Endothelial cell (in vitro differentiated cells): ENCODE measurements at places on chromosomes 1 and 21.

GRCh38 chr1:48230236-48230635 is 7.7 kb downstream of the SLC5A9 start:
- no peak for DNase-seq

DNA sequence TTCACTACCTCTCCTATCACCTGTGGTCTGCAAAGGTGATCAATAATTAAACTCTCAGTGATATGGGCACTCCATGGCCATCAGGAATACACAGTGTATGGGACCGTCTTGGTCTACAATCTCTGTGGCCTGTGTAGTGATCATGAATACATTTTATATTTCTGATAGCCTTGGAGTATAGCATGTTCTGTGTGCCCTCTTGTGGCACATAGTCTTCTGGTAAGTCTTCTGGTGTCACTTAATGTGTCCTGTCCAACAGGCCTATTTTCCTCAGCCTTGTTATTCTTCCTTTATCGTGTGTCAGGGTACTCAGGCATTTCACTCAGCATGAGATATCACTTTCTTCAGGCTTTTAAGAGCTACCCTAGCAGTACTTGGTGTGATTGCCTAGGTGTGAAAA is 393.6 kb downstream of the AGBL4 start:
- DNase-seq = no peak

DNA sequence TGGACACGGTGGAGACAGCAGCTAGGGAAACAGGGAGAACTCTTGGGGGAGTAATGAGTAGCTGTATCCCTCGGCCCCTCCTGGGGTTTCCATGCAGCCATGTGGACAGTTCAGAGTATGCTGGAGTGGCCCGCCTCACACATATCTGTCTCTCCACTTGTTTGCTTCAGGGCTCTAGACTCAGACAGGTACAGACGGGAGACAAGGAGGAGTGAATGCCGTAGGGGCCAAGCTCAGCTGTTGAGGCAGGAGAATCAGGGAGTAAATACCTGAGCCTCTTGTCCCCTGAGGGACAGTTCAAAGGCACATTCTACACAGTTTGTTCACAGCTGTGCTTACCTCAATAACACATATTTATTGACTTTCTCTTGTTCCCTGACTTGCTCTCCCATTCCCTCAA is 7.7 kb upstream of the PTGFRN start:
- no peak for DNase-seq

GRCh38 chr1:56320464-56321149 is 258.8 kb downstream of the PLPP3 start:
- DNase-seq = no peak

- DNase-seq = no peak
These were observed 24.1 kb upstream of the CYP4A22 start for GRCh38 chr1:47113178-47113577.

DNA sequence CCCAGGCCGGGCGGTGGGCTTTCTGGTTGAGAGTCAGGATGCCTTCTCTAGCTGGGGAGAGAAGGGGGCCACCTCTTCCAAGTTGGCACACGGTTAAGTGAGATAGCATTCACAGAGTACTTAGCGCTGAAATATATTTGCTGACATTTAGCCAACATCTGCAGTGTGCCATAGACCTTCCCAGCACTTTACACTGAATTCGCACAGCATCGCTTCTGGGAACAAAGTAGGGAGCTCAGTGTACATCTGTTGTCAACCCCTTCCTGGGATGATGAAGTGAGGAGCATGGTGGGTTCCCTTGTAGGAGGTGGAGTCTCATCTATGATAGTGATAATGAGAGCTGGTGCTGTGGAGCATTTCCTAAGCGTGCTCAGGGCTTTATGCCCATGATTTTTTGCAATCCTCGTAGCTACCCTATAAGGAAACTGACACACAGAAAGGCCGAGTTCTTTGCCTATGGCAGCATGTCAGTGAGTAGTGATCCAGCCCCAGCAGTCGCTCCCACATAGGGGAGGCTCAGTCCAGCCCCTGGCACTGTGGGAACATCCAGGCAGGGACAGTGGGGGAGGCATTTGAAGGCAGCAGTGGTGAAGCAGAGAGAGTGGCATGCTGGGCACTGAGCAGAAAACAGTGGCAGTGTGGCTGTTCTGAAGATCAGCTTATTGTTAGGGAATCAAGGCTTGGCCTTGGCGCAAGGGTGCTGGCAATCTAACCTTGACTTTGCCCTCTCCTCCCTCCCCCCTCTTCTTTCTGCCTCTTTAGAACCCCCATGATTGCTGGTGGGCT is 176.2 kb downstream of the PGBD5 start:
- DNase-seq = no peak

DNA sequence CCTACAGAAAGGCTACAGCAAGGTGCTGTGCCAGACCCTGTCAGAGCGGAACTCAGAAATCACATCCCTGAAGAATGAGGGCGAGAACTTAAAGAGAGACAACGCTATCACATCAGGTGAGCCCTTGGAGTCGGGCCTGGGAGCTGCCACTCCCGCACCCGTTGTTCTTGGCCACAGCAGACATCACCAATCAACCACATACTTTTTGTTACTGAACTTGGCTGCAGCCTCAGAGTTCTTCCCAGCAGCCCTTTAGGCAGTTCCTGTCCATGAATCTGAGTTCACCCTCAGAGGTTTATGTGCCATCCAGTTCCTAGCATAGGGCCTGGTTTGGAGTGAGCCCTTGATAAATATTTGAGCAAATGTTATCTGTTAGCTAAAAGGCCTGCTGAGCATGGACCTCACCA is 61.6 kb downstream of the FHAD1 start:
- no peak for DNase-seq

GRCh38 chr1:29854700-29855276 is 618.5 kb downstream of the PTPRU start:
- no peak for DNase-seq

DNA sequence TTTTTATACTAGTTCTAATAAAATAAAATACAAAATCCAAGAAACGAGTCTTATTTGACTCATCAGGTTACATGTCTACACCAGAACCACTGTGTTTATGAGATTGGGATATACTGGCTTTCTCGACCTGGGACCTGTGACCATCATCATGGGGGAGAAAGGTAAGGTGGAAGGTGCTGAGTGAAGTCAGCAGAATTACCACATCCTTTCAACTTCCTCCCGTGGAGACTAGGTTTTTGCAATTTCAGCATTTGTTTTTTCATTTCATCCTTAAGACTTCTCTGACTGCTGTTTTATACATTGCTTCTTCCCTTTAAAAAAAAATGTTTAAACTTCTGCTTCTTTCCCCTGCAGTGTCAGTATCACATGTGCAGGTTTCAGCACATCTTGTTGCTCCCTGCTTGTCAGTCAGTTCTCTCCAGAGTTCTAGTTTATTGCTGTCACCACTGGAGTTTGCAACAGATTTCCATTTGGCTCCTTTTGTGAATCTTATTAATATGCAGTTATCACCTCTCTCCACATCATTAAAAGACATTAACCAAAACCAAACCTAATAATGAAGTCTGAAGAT is 60.4 kb upstream of the HAO2 start:
- no peak for DNase-seq

DNA sequence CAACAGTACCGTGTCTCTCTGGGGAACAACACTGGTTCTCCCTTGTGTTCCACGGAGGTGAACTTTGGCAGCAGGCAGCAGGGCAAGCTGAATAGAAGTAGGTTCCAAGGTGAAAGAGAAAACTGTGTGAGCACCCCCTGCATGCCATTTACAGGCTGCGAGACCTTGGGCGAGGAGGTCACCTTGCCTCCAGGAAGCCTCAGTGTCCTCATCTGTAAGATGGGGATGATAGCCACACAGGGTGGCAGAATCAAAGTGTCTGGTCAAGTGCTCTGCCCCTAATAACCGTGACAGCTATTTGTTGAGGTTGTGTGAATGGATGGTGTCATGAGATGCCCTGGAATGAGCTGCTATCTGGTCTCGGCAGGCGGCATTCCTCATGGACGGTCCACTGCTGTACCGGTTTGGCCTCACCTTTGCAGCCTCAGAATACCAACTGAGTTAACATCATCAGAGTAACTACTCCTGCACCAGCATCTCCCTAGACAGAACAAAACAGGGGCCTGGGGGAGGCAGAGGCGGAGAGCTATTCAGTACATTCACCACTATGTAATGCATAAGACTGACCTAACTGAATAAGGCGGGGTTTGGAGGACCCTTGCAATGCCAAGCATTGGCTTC is 7.4 kb upstream of the KLHDC7A start:
- DNase-seq = no peak

DNA sequence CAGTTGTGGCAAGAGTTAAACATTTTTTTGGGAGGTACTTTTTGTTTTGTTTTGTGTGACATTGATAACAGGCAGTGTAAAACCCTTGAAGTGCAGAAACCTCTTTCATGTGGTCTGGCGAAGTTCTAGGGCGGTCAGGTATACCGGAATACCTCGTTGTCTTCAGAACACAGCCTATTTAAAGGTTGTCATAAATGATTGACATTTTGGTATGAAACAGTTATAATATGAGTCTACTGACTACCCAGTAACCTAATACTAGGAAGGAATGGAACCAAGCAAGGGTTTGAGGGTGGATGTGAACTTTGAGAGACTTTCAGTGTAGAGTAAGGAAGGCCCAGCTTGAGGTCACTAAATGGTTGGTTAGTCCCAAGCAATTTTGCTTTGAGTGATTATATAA is 40.5 kb downstream of the PATJ start:
- no peak for DNase-seq

GRCh38 chr1:20974951-20975350 is 187.8 kb upstream of the HP1BP3 start:
- no peak for DNase-seq
